Stimulated activated CD4-positive, alpha-beta T cell treated with anti-CD3 and anti-CD28 coated beads, Interleukin-2, amount 100 ng/mL, for 24 hours (primary cell): ENCODE measurements at places on chromosomes 3 and 15.

DNA sequence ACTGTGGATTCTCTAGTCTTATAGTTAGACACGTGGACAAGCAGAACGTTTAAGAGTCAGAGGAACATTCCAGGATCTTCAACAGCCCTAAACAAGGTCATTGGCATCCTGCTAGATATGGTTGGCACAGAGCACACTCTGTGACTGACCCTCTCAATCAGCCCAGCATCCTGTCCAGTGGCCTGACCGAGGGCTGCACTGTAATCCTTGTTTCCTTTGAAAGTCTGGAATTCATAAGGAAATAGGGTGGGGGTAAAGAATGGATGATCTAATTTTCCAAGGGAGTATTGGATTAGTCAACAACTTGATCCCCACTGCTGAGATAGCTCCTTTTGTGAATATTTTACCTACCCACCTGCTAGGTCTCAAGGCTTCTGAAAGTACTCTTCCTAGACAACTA lies 94.5 kb upstream of the DLG1 start:
- DNase-seq: no peak

DNA sequence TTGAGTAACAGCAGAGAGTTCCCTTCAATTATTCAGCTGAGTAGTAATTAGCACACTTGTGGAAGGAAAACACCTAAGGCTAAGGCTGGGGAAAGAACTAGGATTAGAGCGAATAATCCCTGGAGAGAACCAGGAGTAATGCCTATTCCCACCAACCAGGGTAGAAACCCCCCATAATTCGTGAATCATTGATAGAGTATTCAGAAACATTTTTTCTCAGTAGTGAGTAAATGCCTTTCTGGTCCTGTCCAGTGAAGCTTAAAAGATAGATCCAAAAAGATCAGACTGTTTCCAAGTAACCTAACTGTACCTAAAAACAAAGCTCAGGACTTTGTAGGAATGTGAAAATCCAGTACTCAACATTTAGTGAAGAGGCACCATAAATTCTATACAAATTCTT lies 71.2 kb downstream of the DGKG start:
- no peak for DNase-seq

DNA sequence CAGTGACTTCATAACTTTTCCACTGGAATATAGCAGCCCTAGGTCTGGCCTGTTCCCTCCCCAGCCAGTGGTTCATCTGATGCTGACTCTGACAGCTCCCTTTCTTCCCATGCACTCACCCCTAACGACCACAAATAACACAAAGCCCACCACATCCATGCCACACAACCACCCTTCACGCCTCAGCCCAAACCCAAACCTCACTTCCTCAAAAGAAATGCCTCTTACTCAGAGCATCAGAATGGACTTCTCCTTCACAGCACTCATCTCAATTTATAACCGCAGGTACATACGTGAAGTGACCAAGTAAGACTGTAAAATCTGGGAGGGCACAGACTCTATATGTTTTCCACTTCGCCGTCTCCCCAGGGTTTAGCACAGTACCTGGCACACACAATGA lies 1.1 kb downstream of the RBSN start:
- DNase-seq: peak; percentile 32

GRCh38 chr3:161556533-161556932 lies 59.9 kb downstream of the OTOL1 start:
- DNase-seq: no peak

- DNase-seq: no peak
These were observed 476.1 kb downstream of the NAALADL2 start for GRCh38 chr3:175335229-175335628.

DNA sequence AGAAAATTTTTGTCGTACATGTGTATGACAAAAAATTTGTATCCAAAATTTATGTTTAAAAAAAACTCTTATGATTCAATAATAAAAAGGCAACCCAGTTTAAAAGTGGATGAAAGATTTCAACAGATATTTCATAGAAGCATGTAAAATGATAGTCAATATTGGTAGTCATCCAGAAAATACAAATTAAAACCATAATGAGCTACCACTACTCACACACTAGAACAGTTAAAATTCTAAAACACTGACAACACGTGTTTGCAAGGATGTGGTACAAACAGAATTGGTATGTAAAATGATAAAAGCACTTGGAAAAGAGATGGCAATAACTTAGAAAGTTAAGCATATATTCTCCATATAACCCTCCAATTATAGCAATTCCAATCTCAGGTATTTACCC lies 303.0 kb upstream of the NR2F2 start:
- DNase-seq: no peak

DNA sequence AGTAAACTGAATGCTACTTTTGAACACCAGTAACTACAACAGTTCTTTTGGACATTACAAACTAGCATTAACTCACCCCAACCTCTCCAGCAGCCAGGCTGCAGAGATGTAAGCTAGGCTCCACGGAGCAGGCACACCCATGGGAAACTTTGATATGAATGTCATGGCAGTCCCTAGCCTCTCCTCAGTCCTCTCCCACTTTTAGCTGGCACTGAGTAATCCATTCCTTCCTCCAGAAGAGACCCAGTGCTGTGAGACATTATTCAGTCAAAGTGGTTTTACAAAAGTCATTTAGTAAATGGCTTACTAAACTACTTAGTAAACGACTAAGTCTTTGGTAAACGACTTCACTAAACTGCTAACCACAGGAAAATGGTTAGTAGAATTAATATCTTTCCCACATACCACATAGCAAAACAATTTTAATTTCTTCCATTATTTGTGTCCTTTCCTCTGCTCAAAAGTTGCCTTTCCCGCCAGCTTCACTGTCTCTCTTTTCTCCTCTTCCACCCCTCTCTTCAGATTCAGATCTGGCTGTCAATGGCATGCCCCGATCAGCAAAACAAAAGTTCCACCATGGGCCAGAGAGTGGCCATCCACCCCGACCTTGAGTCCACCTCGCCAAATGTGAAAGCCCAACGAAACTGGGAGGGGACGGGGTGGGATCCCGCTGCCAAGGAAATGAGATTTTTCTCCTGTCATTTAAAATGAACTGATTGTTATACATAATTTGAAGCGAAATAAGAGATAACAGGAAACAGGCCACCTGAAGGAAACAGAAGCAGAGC lies 67.5 kb upstream of the TJP1 start:
- no peak for DNase-seq

GRCh38 chr3:2770451-2770850 lies 339.7 kb downstream of the IL5RA start:
- DNase-seq: no peak

DNA sequence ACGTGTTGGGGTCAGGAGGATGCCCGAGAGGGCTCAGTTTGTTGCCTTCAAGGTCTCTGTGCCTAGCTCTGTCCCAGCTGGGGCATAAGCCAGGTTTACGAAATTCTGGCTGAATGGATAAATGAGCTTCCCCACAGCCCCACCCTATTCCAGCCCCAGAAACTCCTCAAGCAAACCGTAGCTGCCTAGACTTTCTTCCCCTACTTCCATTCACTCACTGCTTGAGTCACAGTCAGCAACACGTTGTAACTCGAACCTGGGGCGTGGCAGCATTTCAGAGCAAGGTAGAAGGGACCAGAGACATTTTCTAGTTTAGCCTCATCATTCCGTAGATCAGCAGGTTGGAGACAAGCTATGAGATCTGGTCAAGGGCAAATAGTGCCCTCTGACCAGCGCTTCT lies 24.2 kb downstream of the NMNAT3 start:
- no peak for DNase-seq

GRCh38 chr15:64959128-64959527 lies 30.6 kb downstream of the SPG21 start:
- DNase-seq: no peak

DNA sequence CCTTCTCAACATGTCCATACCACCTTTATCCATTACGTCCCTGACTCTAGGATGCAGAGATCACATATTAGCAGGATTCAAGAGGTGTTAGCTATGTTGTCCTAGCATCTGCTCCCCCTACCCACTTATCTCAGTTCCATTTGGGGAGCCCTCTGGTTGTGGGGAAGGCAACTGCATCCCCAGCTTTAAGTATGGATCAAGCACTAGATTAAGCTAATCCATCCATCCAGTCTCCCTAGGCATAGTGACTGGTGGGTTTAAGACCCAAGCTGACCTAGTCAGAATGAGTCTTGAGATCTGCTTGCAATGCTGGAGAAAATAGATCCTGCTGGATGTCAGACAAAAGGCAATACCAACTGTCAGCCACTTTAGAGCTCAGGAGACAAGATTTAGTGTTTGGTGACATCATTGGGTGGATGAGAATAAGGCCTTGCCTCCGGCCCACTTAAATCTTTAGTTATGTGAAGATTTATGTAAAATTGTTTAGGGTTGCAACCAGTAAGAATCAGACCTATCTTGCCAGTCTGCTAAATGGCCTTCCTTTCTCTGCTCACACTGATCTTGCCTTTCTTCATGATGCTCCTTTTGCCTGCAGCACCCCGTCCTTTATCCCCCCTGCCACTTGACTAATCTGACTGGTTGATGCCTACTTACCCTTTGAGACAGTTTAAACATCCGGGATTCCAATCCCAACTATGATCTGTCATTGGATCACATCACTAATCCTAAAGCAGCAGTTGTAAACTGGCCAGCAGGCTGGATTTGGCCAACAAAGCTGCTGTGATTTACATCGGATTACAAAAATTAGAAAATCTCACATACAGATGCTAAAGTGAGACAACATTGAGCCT lies 2.1 kb upstream of the ISY1 start:
- DNase-seq: no peak

DNA sequence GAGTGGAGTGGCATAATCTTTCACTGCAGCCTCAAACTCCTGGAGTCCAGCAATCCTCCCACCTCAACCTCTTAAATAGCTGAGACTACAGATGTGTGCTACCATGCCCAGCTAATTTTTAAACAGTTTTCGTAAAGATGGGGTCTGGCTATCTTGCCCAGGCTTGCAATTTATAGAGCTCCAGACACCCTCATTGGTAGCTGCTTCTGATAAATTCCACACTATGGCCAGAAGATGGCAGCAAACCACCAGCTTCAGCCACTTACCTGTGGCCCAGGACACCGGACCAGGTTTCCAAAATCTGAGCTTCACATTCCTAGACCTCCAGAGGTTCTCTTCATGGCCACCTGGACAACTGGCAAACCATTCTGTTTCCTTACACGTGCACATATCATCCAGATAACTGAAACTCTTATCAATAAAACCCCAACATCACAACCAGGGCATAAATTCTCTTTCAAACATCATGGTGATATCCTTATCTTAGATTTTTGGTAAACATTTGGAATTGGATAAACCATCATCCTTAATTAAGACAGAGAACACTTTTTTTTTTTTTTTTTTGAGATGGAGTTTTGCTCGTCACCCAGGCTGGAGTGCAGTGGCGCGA lies 28.9 kb downstream of the FBXW12 start:
- DNase-seq: peak; percentile 56

GRCh38 chr3:170599091-170599490 lies 13.2 kb upstream of the SLC7A14 start:
- DNase-seq: no peak

- no peak for DNase-seq
These were observed 17.5 kb upstream of the RAD18 start for GRCh38 chr3:8980756-8981257.
